Stimulated activated CD8-positive, alpha-beta memory T cell treated with anti-CD3 and anti-CD28 coated beads, Interleukin-2, amount 100 ng/mL, for 48 hours (primary cell): ENCODE measurements at places on chromosomes 16 and 17.

DNA sequence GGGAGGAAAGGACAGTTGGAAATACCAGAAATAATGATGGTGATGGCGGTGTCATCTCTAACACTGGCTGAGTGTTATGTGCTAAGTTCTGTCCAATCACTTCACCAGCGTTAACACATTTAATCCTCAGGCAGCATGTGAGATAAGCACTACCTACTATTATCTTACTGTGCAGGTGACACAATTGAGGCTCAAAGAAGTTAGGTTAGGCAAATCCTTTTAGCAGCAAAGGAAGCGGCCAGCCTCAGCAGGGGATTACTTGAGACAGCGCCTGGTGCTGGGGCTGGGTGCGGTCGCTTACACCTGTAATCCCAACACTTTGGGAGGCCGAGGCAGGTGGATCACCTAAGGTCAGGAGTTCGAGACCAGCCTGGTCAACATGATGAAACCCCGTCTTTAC, 18.7 kb upstream of the DHX8 start:
- DNase-seq, result no peak

DNA sequence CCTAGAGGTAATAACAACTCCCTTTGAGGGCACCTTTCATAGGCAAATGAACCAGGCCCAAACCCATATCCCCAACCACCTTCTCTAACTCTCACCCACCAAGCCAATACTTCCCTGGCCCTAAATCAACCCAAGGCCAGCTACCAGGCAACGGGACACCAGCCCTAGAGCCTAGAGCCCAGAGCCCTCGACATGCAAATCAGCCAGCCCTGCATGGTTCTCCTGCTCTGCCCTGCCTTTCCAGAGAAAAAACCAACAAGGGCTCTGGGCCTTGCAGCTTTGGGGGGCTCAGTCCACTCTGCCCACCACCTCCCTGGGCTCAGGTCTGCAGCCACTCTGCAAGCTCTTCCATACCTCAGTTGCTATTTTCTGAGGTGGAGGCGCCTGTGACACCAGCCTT, 55.0 kb downstream of the PITPNM3 start:
- DNase-seq, result no peak

DNA sequence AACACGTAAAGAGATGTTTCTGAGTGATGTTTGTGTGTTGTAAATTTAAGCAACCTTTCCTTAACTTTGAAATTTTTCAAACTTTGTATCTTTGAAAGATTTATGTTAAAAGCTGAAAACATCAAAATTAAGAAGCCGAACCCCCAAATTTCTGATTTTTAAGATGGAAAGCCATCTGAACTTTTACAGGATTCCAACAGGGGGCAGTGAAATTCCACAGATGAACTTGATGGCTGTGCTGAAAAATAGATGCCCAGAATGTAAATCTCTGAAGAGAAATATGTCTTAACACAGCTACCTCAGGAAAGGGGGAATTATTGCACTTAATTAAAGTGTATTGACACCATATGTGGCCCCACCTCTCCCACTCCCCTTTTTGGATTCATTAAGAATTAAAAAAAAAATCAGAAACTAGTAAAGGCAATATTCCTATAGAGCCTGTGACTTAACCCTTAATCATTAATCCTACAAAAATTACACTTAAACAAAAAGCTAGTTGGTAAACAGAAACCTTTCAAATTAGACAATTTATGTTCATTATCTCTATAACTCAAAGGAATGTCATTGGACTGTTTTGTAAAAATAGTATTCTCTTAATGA, 597.9 kb downstream of the KCNJ2 start:
- no peak for DNase-seq

- no peak for DNase-seq
Observed at GRCh38 chr17:74340470-74341023, 14.5 kb downstream of the KIF19 start.

DNA sequence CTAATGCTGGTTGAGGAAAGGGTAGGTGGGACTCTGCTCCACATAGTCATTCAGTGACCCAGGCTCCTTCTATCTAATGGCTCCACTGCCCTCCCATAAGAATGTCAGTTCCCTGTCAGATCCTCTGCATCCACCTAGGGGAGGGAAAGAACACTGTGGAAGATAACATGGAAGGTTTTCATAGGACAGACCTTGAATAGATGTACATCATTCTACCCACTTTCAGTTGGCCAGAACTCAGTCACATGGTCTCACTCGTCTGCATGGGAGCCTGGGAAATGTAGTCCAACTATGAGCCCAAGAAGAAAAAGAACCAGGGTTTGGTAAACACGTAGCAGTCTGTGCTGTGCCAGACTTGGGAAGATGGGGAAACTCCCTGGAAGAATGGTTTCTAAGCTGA, 27.1 kb upstream of the SCNN1B start:
- no peak for DNase-seq
